ENCODE measurements at places on chromosomes 5 and 9.

DNA sequence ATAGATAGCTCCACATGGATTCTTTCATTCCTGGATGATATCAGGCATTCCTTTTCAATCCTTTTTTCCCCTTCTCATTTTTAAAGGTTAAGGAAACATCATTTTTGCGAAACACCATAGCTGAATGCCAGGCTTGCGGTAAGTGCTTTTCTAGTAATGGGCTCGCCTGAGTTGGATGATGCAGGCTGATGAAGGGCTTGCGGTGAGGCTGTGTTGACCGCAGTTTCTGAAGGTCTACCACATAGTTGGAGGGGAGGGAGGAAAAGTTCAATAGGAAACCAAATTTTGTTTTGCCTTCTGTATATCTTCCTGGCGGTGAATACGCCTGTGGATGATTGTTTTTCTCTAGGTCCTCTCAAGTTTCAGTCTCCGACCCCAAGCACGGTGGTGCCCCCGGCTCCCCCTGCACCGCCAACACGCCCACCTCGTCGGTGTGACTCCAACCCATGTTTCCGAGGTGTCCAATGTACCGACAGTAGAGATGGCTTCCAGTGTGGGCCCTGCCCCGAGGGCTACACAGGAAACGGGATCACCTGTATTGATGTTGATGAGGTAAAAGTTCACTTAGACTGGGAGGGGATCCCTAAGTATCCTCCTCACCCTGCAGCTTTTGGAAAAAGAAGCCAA is 24.3 kb downstream of the THBS4 start:
- no peak for DNase-seq

DNA sequence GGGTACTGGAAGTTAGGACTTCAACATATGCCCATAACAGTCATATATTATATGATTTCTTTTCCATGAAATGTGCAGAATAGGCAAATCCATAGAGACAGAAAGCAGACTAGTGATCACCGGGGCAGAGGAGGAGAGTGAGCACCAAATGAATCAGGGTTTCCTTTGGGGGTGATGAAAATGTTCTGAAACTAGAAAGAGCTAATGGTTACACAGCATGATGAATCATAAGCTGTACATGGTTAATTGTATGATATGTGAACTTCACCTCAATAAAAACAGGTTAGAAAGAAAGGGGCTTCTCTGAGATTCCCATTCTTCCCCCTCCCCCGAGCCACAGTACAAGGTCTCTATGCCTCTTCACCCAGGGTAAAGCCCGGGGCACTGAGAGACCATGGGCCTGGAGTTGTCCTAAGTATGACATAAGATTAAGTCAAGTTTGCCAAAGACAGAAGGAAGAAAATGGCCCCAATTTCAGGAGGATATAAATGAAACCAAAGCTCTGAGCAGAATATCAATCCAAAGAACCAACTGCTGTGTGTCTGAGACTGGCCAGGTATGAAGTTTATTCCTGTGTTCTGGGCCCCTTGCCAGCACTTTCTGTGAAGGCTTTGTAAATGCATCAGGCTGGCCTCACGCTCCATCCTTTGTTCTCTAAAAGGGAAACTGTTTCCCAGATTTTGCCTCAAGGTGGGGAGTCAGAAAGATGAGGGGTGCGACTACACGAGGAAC is 243.8 kb downstream of the CDK5RAP2 start:
- no peak for DNase-seq

DNA sequence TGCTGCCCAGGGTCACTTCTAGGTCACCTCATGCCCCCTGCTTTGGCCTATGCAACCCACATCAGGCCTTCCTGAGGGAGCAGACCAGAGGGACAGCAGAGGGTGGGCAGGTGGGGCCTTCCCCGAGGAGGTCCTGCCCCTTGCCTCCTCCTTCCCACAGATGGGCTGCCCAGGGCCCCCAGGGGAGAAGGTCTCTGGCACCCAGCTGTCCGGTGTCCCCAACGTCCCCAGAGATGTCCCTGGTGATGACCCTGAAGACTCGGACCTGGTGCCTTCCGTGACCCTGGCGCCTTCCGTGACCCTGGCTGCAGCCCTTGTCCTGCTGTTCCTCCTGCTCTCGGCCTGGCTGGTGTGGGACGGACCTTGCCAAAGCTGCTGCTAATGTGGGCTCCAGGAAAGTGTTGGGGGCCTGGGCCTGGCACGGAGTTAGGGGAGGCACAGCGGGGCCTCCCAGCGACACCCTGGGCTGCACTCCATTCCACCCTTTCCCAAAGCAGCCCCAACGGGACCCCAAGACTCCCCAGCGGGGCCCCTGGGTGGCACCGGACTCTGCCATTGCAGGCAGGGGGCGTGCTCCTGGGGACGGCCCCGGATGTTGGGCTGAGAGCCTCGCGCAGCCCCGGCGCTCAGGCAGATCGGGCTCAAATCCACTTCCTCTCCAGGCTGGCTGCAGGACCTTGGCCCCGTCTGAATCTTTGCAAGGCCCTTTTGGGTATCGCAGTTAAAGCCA is 6.8 kb upstream of the SLC2A6 start:
- no peak for DNase-seq

GRCh38 chr9:137156567-137157375 is 13.1 kb downstream of the LRRC26 start:
- peak; percentile 73 for DNase-seq

DNA sequence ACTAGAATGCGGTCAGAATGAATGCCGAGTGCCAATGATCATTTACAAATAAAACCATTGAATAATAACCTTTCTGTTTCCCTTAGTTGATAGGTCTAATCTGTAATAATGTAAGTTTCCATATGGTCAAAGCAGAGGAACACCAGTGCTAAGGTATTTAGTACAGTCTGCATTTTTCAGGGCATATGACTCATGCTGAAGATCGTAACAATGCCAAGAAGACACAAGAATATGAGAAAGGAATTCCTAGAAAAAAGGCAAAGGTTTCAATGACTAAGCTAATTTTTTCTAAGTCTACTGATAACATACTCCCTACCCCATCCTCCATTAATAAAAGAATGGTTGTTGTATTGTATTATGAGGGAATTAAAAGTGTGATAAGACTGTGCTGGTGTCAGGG is 2.8 kb downstream of the OR1L8 start:
- DNase-seq = no peak

- DNase-seq = no peak
Measured at GRCh38 chr9:137218754-137219271, 3.2 kb downstream of the RNF208 start.

DNA sequence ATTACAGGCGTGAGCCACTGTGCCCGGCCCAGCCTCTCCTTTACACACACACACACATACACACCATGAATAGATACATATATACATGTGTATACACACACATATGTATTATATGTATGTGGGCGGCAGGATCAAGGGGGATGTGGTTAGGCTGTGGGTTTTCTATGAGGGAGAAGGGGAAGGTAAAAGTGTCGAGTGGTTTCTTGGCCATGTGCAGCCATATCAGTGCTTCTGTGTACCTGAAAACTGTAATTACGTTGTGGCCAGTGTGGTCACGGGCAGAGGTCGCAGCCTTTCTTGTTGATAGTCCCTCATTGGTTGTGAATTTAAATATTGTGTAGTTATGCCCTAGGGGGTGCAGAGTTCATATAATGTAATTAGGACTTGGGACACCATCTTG is 16.5 kb downstream of the CDK20 start:
- no peak for DNase-seq

DNA sequence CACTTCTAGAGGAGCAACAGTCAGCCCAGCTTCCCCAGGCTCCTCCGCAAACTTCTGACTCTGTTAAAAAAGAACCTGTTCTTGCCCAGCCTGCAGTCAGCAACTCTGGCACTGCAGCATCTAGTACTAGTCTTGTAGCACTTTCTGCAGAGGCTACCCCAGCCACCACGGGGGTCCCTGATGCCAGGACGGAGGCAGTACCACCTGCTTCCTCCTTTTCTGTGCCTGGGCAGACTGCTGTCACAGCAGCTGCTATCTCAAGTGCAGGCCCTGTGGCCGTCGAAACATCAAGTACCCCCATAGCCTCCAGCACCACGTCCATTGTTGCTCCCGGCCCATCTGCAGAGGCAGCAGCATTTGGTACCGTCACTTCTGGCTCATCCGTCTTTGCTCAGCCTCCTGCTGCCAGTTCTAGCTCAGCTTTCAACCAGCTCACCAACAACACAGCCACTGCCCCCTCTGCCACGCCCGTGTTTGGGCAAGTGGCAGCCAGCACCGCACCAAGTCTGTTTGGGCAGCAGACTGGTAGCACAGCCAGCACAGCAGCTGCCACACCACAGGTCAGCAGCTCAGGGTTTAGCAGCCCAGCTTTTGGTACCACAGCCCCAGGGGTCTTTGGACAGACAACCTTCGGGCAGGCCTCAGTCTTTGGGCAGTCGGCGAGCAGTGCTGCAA is 72.8 kb downstream of the NUP214 start:
- DNase-seq = no peak

- no peak for DNase-seq
Measured at GRCh38 chr9:70040376-70040903, 3.2 kb upstream of the MAMDC2 start.

GRCh38 chr5:36059571-36060419 is 6.9 kb downstream of the UGT3A2 start:
- no peak for DNase-seq

- DNase-seq = no peak
Measured at GRCh38 chr9:113931140-113931539, 55.0 kb downstream of the ZNF618 start.

- DNase-seq = no peak
Measured at GRCh38 chr5:133681896-133682295, 69.6 kb upstream of the FSTL4 start.

GRCh38 chr9:91245431-91246313 is 116.0 kb downstream of the AUH start:
- no peak for DNase-seq

GRCh38 chr5:117667105-117667504 is 1092.5 kb upstream of the SEMA6A start:
- no peak for DNase-seq

DNA sequence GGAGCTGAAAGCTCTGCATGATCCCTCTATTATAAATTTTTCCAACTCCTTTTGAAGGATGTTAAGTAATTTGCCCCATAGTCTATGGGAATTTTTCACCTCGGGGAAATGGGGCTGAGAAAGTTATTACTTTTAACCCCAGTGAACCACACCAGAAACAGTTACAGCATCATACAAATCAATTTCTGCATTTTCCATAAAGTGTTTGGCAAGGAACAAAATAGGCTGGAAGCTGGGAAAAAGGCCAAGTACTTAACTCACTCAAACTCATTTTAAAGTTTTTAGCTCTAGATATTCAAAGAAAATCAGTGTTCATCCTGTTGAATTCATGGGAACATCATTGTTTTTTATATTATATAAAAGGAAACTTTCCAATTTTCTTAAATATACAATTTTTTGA is 160.9 kb downstream of the SH3GL2 start:
- no peak for DNase-seq

DNA sequence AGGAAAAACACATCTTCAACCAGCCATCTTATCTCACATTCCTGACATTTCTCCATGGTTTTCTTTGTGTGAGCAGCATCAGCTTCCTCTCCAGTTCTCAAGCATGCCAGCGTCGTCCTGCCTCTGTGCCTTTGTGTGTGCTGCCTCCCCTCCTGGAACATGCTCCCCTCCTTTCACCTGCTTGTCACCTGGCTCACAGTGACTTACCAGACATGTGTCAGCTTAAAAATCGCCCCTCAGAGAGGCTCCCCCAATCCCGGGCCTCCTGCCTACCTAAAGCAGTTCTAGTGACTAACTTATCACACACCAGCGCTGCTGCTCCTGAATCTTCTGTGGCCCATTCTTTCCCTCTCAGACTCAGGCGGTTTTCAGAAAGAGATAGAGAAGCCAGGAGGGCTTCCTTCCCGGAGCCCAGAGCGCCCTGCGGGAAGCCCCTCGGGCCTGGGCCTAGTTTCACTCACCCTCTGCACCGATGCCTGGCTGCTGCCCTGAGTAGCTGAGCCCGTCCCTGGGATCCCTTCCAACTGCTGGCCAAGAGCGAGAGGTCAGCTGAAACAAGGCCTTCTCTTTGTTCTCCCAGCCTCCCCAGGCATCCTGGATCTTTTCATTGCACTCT is 51.1 kb upstream of the MVB12B start:
- no peak for DNase-seq

DNA sequence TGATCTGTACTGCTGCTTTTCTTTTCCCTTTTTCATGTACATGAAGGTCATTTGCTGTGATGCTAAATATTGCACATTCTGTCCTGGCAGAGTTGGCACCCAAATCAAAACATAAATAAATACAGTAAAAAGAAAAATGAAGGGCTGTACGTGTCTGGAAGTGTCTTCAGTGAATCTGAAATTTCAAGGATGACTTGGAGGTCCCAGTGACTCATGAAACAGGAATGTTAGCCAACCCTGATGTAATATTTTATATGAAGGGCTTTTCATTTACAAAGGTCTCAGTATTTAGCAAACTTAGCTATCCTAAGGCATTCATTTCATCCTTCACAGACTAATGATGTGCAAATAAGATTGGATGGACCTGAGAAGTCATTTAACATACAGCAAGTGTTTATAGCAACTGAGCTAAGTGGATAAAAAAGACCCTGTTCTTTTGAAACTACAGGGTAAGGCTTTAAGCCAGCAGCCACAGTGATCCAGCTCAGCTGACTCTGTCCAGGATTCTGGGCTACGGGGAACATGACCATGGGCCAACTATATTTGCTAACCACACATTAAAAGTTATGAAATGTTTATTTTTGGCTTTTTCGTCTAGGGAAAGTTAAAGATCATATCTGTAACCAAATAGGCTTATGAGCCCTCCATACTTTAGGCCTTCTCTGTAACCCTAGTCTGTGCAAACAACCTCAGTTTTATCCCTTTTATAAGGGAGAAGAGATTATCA is 104.0 kb upstream of the DMRTA1 start:
- DNase-seq = peak; percentile 14

GRCh38 chr5:54401515-54401914 is 54.0 kb upstream of the HSPB3 start:
- no peak for DNase-seq

- no peak for DNase-seq
Measured at GRCh38 chr5:143271431-143271830, 132.1 kb downstream of the NR3C1 start.

DNA sequence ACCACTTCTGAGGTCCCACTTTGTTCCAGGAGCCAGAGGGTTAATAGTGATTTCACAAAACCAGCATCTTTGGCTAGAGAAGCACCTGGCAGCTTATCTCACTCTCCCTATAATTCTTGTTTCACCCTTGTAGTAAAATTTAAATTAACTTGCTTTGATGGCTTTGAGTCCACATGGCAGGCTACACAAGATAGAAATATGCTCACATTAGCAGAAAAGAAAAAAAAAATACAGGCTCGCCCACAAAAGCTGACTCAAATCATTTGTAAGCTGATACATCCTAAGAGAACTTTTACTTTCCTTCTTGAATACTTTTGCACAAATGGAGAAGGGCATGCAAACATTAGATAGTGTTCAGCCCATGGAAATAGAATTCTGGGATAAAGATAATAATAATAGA is 36.2 kb downstream of the TNFSF15 start:
- no peak for DNase-seq

DNA sequence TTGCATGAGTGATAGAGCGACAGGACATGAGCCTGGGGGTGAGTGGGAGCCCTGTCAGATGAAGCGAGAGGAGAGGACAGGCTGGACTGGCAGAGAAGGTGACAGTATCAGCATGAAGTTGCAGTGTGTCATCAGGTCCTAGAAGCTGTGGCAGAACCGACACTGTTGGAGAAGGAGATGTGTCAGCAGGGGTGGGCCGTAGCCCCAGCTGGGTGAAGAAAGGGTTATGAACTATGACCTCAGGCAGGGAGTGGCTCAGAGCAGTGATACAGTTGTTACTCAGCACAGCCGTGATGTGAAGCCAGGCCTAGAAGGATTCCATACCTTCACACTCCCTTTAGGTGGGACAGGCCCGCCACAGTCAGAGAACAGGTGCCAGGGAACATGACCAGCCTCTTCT is 7.6 kb downstream of the PCYOX1L start:
- no peak for DNase-seq

Data from HAP-1 (cell line).